ENCODE measurements at places on chromosomes 2 and 18.

DNA sequence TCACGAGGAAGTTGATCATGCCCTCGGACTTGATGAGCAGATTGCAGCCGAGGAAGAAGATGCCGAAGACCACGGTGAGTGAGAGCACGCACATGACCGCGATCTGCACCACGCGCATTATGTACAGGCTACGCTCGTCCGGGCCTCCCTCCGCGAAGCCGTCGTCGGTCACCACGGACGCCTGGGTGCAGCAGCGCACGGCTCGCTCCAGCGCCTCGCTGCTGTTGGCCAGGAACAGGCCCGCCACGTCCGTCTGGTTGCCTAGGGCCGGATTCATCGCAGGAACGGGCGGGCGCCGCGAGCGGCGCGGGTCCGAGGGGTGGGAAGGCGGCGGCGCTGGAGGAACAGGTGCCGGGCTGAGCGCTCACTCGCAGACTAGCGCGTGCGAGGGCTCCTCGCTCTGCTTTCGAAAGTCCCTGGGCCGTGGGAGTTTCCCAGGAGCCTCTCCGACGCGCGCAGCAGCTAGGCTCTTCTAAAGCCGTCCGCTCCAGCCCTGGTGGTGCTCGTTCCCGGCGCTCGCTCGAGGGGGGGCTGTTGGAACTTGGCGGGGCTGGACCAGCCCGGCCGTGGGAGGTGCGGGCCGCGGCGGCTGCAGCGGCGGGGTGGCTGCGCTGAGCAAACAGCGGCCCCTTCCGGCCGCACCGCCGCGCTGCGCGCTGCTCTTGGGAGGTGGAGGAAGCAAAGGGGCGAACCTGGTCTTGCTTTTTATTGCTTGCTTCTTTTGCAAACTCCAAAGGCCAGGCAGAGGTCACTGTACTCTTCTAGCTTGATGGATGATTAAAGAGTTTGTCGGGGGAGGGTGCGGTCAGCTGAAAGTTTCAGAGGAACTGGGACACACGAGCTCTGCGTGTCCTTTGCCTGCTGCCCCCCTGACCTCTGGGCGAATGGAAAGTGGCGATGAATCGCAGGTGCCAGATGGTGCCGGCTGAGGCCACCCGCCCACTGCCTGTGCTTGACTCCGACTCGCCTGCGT, at the start of gene RPRM:
RPRM (minus strand) TSS at position 474 of the 973 bp plus-strand sequence; CDS start at position 277, 197 bp downstream.
- DNase-seq: peak; percentile 76

DNA sequence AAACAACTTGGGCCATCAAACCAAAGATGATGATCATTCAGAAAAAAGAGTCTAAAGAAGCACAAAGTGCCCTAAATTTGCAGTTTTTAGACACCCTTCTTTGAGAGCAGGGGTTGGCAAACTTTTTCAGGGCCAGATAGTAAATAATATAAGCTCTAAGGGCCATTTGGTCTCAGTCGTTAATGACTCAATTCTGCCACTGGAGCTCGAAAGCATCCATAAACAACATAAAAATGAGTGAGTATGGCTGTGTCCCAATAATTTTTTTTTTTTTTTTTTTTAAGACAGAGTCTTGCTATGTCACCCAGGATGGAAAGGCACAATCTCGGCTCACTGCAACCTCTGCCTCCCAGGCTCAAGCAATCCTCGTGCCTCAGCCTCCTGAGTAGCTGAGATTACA, 152.3 kb downstream of the DTNB start:
- no peak for DNase-seq

DNA sequence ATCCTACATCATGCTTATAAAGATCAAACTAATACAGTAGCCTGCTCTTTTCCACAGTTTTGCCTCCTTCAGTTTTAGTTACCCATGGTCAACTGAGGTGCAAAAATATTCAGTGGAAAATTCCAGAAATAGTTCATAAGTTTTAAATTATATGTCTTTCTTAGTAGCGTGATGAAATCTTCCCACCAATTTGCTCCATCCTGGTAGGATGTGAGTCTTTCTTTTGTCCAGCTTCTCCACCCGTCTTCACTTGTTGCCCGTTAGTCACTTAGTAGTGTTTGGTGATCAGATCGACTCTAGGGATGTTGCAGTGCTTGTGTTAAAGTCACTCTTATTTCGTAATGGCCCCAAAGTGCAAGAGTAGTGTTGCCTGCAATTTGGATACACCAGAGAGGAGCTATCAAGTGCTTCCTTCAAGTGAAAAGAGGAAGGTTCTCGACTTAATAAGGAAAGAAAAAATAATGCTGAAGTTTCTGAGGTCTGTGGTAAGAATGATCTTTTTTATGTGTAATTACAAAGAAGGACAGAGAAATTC, 57.0 kb downstream of the CEP192 start:
- no peak for DNase-seq

- DNase-seq: no peak
Observed at GRCh38 chr18:12597760-12598159, 60.1 kb downstream of the SPIRE1 start.

- DNase-seq: no peak
Observed at GRCh38 chr2:169351725-169352124, 10.6 kb downstream of the LRP2 start.

GRCh38 chr2:141947396-141948114, 183.3 kb downstream of the LRP1B start:
- DNase-seq: no peak

DNA sequence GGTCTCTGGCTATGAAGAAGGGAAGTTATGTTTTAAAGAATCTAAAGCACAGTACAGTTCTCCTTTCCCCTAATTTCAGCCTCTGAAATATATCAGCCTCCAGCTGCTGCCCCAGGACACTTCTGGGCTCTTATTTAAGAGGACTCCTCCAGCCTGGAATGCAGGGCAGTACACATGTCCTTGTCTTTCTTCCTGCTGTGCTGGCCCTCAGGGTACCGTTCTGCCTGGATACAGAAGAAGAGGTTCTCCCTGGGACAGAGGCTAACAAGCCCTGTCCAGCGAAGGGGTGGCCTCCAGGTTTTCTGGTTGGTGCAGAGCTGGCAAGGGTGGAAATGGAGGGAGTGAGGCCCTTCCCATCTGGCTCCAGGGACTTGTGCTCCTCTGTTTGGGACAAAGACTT, 22.1 kb downstream of the MLPH start:
- no peak for DNase-seq

- DNase-seq: no peak
Observed at GRCh38 chr2:166436189-166436588, 57.9 kb downstream of the SCN7A start.

GRCh38 chr2:201520201-201520600, 68.7 kb downstream of the STRADB start:
- no peak for DNase-seq

DNA sequence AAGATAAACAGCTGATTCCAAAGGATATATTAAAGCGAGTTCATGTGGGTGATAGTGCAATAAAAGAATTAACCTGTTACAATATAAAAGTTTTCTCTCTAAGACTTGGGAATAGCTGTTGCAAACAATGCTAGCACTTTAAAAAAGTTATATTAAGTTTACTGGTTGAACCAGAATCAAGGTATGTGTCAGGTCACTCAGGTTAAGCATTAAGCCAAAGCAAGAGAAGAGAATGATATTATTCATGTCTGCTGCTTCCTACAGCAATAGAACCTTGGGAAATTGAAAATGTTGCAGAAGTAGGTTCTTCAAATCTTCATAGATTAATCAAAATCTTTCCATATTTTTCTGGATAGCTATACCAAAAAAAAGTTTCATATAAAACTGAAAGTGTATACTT, 138.5 kb downstream of the GCA start:
- DNase-seq: no peak

- DNase-seq: no peak
Observed at GRCh38 chr2:124753842-124754241, 728.8 kb downstream of the CNTNAP5 start.

DNA sequence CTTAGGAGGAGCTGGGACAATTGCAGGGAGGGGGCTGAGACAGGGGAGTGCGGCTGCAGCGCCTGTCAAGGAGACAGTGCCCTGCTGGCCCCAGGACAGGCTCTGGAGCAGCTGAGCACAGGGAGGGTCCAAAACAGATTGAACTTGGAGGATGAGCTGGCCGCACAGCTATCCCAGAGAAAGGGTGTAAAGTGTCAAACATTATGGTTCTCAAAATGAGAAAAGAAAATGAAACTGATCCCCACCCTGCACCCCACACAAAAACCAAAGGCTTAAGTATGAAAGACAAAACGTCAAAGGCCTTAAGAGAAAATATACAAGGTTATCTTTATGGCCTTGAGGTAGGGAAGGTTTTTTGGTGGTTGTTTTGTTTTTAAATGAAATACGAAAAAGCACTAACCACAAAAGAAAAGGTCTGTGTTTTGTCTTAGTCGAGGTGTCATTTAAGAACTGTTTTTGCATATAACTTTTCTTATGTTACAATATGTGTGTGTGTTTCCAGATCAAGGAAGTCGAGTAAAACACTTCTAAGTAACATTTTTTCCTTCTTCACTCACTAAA, 111.8 kb downstream of the HDAC4 start:
- DNase-seq: peak; percentile 57

DNA sequence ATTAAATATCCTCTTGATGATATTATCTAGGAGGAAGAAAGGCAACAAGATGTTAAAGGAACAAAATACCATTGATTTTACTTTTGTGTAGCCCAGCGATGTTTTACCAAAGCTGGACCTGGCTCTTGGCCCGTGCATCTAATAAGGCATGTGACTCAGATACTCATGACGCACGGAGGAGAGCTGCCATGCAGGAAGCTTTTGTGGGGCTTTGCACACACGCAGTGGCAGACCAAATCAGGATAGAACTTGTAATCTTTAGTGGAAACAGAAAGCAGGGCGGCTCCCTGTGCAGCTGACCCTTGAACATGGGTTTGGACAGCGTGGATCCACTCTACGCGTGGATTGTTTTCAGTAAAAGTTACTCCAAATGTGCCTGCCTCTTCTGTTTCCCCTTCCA, 190.0 kb downstream of the NAPG start:
- DNase-seq: no peak

DNA sequence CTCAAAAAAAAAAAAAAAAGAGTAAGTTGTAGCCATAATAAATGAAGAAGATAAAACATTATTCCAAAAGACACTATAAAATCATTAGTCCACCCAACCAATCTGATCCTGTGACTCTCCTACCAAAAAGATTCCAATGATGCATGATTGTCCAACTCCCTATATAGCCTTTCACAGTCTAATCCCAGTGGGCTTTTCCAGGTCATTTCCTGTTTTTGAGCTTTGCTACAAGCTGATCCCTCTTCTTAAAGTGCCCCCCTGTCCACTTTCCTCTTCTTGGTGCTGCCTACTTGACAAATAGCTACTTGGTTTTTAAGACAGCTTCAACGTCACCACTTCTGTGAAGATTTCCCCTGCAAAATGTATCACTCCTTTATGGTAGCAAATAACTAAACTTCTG, 88.4 kb downstream of the SEMA4F start:
- no peak for DNase-seq

DNA sequence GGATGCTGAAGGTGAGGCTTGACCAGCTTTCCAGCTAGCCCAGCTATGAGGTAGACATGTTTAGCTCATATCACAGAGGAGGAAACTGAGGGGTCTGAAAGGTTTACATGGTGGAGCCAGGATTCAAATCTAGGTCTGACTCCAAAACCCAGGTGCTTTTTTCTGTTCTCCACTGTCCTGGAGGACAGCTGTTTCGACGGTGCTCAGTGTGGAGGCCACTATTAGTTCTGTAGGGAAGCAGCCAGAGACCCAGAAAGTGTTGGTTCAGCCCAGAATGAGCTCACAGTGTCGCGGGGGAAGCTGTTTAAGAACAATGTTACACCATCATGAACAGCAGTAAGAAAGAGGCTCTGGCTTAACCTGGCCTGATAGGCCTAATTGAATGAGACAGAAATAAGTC, 11.1 kb downstream of the PROC start:
- DNase-seq: no peak

- no peak for DNase-seq
Observed at GRCh38 chr2:129004485-129004884, 685.8 kb upstream of the HS6ST1 start.

- DNase-seq: no peak
Observed at GRCh38 chr2:104856086-104856972, 2.4 kb downstream of the POU3F3 start.

- no peak for DNase-seq
Observed at GRCh38 chr2:46487667-46488335, 8.4 kb downstream of the TMEM247 start.

DNA sequence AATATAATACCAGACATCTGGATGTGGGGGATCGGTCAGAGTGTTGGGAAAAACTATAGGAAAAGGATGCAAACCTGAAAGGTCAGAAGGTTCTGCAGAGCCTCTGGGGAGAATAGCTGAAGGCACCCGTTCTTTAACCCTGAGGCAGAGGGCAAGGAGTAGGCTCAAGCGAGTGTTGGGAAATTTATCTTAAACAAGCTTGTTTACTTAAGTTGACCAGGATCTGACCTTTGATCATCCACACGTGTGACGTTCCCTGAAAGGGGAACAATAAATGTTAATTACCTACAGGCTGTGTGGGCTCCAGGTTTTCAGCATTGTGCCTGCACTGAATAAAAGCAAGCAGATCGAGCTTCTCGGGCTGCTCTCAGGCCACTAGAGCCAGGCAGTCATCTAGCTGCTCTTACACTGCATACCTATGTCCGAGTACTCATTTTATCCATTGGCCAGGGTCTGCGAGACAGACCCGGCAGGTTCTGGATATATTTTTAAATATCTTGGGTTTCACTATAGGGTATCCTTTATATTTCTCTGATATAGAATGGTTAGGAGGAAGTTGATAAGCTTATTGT, 400.6 kb upstream of the CHST9 start:
- DNase-seq: no peak

DNA sequence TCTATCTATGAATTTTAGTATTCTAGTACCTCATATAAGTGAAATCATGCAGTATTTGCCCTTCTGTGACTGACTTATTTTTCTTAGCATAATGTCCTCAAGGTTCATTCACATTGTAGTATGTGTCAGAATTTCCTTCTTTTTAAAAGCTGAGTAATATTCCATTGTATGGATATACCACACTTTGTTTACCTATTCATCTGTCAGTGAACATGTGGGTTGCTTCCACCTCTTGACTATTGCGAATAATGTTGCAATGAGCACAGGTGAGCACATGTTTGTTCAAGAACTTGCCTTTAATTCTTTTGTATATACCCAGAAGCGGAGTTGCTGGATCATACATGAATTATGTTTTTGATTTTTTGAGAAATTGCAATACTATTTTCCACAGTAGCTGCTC, 187.4 kb upstream of the RBMS1 start:
- no peak for DNase-seq

- no peak for DNase-seq
Observed at GRCh38 chr2:140580532-140581151, 1550.2 kb downstream of the LRP1B start.

- no peak for DNase-seq
Observed at GRCh38 chr2:241069821-241070281, 32.2 kb downstream of the MTERF4 start.

All from activated T-cell treated with anti-CD3 and anti-CD28 coated beads, Interleukin-2, amount 50 U/mL, for 48 hours (primary cell).